ENCODE measurements at places on chromosomes 4 and X. TPM values are rescaled to one million over a fixed set of nuclear protein-coding genes. Genes with fewer than 3 reads are reported as not detected.

GRCh38 chr4:5114950-5115349 lies 63.7 kb downstream of the STK32B start:
- H3K36me3 ChIP-seq: no peaks in the 10 kb centered on the region
- no peaks in the 10 kb centered on the region for H3K27me3 ChIP-seq
- H3K4me1 ChIP-seq: no peaks in the 10 kb centered on the region
- no peak overlapping the region for H3K4me3 ChIP-seq

DNA sequence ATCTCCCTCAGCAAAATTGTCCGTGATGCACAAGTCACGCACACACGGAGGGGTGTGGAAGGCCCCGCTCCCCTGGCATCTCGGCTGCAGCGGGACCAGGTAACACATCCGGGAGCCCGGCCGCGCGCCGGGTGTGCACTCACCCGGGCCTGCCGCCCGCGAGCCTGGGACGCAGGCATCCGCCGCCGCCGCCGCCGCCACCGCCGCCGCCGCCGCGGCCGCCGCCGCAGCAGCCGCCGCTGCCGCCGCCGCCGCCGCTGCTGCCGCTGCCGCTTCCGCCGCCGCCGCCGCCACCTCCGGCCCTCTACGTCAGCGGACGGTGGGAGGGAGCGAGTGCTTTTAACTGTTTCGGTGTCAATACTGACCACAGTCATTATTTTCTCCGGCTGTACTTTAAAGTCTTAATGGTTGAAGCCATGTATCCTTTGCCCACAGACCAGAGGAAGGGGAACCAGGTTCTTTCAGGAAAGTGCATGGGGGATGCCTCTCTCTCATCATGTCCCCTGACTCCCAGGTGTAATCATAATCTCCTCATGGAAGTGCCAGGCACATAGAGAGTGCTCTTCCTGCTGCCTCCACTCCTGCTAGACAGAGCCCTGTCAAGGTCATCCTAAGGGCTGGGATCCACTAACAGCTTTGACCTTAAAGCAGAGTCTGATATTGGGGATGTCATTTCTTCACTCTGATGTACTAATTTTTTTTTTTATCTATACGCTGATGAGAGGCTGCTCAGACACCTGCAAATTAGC lies 38.0 kb downstream of the MAGEE2 start:
- H3K36me3 ChIP-seq: no peaks in the 10 kb centered on the region
- DNase-seq: peak; percentile 57
- H3K27ac ChIP-seq: peak overlapping the region; percentile 81
- H3K4me1 ChIP-seq: no peaks in the 10 kb centered on the region
- H3K27me3 ChIP-seq: no peaks in the 10 kb centered on the region

DNA sequence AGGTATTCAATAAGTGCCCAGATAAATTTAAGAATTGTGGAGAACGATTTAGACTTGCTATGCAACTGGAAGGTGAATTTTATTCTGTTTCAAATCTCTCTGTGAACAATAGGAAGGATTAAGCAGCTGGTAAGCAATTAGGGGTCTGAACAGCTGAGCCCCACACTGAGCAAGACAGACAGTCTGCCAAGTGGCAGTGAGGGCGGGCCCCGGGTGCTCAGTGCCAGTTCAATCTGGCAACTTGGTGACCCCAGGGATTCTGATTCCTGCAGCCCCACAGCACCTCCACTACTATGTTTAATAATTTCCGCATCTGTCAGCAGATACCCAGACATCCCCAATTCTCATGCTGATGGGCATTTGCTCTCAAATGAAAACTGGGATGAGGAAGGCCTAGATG lies 317.3 kb downstream of the PPP1R2C start:
- no peak overlapping the region for H3K27ac ChIP-seq
- H3K36me3 ChIP-seq: no peaks in the 10 kb centered on the region
- H3K4me1 ChIP-seq: no peaks in the 10 kb centered on the region
- no peaks in the 10 kb centered on the region for H3K27me3 ChIP-seq
- DNase-seq: no peak

GRCh38 chrX:102835504-102836146 lies 101.4 kb upstream of the RAB40AL start:
- H3K36me3 ChIP-seq: no peaks in the 10 kb centered on the region
- peak; percentile 19 for DNase-seq
- no peak overlapping the region for H3K27ac ChIP-seq
- H3K4me3 ChIP-seq: no peak overlapping the region

- no peak for DNase-seq
- H3K27ac ChIP-seq: no peak overlapping the region
- no peaks in the 10 kb centered on the region for H3K27me3 ChIP-seq
- no peaks in the 10 kb centered on the region for H3K4me1 ChIP-seq
- no peak overlapping the region for H3K4me3 ChIP-seq
Measured at GRCh38 chr4:2075987-2076907, 17.1 kb downstream of the NAT8L start.

RNF128 gene
- total RNA-seq: 95.0 TPM

- H3K4me3 ChIP-seq: peak within 1 kb of the TSS; percentile 80
- no peaks in the 10 kb centered on the region for H3K27me3 ChIP-seq
- DNase-seq: peak; percentile 90
- no peaks in the 10 kb centered on the region for H3K36me3 ChIP-seq
- H3K27ac ChIP-seq: peak within 1 kb of the TSS; percentile 100
- peaks cover 5% of the 10 kb centered on the region for H3K4me1 ChIP-seq
Measured at GRCh38 chrX:123961268-123962005, at the start of gene STAG2. STAG2 (plus strand) TSS chrX:123961706; CDS start chrX:124022628, 60,922 bp downstream.

DNA sequence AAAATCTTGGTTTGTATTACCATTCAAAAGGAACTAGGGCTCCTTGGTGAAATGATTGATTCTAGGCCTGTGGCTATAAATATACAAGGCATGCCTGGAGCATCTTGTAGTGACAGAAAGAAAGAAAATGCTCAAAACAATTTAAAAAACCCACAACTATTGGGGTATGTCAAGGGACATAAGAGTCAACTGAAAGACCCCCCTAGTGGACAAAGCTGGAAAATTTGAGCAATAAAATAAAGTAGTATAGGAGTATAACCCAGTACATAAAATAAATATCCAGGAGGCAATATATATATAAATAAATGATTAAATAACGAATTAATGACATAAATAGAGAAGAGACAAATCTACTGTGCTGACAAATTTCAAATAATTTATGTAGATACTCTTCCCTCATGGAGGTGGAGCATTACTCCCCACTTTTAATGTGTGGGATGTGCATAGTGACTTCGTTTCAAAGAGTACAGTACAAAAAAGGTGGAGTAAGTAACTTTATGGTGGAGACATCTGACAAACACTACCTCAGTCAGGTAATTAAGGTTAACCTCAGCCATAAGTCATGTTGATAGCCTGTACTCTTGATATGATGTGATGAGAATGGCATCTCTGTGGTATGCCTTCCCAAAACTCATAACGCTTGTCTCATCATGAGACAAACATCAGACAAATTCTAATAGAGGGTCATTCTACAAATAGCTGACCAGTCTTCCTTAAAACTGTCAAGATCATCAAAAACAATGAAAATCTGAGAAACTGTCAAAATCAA lies 185.0 kb upstream of the GLRA2 start:
- H3K4me1 ChIP-seq: no peaks in the 10 kb centered on the region

DNA sequence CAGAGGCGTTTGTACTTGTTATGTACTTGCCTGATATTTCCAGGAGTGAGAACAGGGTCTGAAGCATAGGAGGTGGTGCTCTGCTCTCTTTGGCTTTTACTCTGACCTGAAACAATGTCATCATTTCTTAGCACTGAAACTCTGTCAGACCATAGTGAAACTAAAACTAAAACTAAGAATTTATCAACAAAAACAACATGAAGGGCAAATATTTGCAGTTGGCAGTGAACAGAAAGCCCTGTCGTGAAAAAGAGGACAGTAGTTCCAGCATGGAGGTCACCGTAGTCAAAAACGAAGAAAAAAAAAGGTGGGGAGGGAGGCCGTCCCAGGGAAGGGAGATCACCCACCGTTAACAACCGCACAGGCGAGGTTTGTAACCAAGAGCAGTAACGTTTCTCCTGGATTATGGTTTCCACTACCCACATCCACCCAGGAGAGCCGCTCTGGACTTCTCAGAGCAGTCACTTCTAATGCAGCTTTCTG lies 97.5 kb downstream of the ANK2 start:
- H3K27ac ChIP-seq: peak overlapping the region; percentile 84
- no peak overlapping the region for H3K4me3 ChIP-seq
- no peaks in the 10 kb centered on the region for H3K27me3 ChIP-seq
- peaks cover 22% of the 10 kb centered on the region for H3K4me1 ChIP-seq
- peak; percentile 12 for DNase-seq
- H3K36me3 ChIP-seq: no peaks in the 10 kb centered on the region

MAGEB10 gene
- not detected for total RNA-seq

NLGN4X gene
- 4.5 TPM for total RNA-seq

GRCh38 chr4:2963966-2964471 lies 648 bp downstream of the GRK4 start:
- H3K27me3 ChIP-seq: no peaks in the 10 kb centered on the region
- peak overlapping the region; percentile 77 for H3K4me3 ChIP-seq
- H3K4me1 ChIP-seq: peaks cover 13% of the 10 kb centered on the region
- no peaks in the 10 kb centered on the region for H3K36me3 ChIP-seq
- no peak for DNase-seq

DNA sequence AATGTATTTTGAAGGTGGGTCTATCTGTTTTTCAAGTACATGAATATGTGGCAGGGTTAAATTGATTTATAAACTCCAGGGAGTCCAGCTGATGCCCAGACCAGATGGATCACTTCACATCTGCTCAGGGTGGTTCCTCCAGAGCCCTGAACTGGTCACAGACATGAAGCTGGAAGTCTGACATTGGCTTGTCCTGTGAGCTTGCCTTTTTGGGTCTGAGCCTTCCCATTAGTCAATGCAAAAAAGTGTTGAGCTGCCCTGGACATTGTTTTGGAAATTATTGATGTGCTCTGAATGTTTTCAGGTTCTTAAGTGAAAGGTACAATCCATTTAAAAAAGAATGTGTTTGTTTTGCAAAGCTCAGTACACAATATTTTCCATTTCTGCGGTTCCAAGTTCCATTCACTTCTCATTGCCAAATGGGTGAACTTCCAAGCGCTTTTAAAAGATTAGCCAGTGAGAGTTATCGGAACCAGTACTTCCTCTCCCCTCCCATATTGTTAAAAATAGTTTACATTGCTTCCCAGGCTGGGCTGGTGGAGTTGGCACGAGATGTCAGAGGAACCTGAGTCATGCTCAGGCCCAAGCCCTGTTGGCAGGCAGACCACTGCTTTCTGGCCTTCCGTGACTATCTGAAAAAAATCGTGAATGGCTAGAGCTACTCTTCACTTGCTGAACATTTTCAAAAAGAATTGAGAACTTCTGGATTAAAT lies 52.1 kb downstream of the PDGFRA start:
- no peaks in the 10 kb centered on the region for H3K27me3 ChIP-seq
- no peak overlapping the region for H3K4me3 ChIP-seq
- peak; percentile 48 for DNase-seq
- H3K27ac ChIP-seq: peak overlapping the region; percentile 46

DNA sequence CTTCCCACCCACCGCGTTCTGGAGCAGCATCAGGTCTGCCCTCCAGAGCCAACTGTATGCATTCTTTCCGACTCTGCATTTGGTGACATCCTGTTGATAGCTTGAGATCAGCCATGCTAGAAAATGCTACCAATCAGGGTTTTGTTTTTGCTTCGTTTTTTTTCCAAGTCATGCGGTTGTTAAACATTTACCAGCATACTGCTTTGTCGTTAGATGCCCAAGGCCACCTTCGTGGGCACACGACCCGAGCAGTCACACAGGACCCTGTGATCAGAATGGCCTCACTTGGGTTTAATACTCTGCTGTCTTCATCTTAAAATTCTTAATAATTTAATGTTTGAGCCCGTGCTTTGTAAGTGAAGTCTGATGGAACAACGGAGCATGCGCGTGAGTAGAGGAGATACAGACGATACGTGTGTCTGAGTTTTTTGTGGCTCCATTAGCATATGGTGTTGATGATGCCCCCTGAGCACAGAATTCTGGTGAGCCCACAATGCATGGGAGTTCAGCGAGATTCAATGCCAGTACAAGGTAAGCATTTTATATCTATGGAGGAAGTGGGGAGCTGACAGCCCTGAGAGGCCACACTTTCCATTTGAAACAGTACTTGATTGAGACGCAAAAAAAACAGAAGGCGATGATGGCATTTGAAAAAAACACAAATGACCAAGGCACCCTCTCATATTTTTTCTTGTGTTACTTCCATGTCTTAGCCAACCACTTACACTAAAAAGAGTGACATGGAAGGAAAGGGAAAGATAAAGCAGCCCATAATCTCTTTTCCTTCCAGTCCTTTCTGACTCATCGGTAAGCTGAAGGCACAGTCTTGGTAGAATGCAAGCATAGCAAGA lies 323.6 kb downstream of the BCOR start:
- peak; percentile 61 for DNase-seq
- H3K4me3 ChIP-seq: no peak overlapping the region
- no peaks in the 10 kb centered on the region for H3K36me3 ChIP-seq
- H3K27ac ChIP-seq: peak overlapping the region; percentile 73

DNA sequence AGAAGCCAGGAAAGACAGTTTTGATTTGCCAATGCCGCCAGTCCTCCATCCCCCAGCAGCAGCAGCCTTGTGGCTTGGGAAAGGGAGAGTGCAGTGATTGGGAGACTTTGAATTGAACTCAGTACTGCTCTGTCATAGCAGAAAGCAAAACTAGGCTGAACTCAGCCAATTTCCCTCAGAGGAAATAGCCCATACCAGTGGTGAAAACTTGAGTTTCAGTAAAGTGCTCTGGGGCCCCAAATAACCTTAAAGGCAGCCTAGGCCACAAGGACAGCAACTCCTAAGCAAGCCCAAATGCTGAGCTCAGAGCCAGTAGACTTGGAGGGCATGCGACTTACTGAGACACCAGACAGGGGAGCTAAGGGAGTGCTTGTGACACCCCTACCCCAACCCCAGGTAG lies 2.0 kb upstream of the PROM1 start:
- H3K4me3 ChIP-seq: no peak overlapping the region
- peaks cover 7% of the 10 kb centered on the region for H3K4me1 ChIP-seq
- H3K27ac ChIP-seq: no peak overlapping the region

- H3K4me1 ChIP-seq: no peaks in the 10 kb centered on the region
- no peaks in the 10 kb centered on the region for H3K36me3 ChIP-seq
- peak; percentile 57 for DNase-seq
Measured at GRCh38 chrX:145825896-145826295, 8.3 kb downstream of the SLITRK2 start.

SLC25A53 gene
- total RNA-seq: 6.8 TPM

- no peak for DNase-seq
- no peaks in the 10 kb centered on the region for H3K36me3 ChIP-seq
Measured at GRCh38 chrX:153327561-153327960, 6.0 kb upstream of the PNMA6F start.

DNA sequence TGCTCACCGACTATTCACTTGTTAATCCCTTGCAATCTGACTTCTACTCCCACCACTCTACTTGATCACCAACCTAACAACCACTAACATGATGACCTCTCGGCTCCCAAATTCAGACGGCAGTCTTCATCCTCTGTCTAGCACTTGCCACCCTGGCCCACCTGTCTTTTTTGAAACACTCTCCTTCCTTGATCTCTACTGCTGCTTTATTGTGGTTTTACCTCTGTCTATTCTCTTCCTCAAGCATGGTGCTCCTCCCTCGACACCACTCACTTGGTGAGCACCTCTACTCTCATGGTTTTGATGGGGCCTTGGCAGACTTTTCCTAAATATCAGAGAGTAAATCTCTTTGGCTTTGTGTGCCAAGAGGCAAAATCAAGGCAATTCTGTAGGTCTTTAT lies 21.7 kb upstream of the CXCR3 start:
- H3K27ac ChIP-seq: no peak overlapping the region
- no peak overlapping the region for H3K4me3 ChIP-seq
- H3K27me3 ChIP-seq: no peaks in the 10 kb centered on the region
- no peak for DNase-seq
- H3K36me3 ChIP-seq: no peaks in the 10 kb centered on the region
- no peaks in the 10 kb centered on the region for H3K4me1 ChIP-seq

NHSL2 gene
- total RNA-seq: 1.3 TPM

All from hepatocyte (in vitro differentiated cells).